ENCODE measurements at places on chromosomes 5 and 9. TPM values are rescaled to one million over a fixed set of nuclear protein-coding genes. Genes with fewer than 3 reads are reported as not detected.

DNA sequence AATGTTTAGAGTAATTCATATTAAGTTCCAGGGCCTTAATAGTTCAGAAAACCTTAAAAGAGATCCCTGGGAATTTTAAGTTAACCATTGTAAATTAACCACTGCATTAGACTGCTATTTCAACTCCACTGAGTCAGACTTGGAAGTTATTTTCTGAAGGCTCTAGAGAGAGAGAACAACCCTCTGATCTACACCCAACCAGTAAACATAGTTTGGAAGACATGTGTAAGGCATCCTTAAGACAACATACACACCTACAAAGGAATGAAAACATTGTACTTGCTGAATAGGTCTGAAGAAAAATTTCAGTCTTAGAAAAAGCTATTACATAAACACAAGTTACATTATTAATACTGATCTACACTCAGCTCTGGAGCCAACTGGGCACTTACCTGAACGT is 158.2 kb upstream of the FST start:
- DNase-seq = no peak

DNA sequence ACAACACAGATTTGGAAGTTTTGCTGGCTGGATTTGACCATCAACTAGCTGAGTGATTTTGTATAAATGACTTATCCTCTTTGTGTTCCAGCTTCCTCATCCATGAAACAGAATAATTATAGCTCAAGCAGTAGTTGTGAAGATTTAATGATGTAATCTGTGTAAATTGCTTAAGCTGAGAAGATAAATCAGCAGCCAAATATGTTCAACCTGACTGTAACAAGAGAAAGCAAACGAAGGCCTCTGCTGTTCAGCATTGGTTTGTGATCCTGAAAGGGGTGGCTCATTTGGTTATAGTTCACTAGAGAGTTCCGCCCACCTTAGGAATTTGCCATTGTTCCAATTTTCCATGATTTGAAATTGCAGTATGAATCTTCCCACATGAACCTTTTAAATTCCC is 75.7 kb upstream of the CCDC112 start:
- DNase-seq = peak; percentile 82

DNA sequence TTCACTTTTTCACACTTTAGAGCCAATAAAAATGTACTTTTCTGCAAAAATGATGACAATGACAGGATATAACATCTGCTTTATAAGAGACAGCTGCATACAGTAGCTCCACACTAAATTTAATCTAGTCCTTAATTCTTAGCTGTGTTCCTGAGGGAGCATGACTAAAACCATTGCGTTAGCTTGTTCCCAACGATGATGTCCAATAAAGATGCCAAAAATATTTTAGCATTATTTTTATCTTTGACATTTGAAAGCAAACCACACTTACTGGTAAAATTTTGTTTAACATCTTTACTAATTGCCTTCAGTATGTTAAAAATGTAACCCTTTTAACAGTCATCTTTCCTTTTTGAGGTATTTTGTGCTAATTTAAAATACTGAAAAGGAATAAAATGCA is 382.7 kb downstream of the CHSY3 start:
- DNase-seq = no peak

- DNase-seq = no peak
Measured at GRCh38 chr5:135986891-135987401, 32.2 kb upstream of the LECT2 start.

DNA sequence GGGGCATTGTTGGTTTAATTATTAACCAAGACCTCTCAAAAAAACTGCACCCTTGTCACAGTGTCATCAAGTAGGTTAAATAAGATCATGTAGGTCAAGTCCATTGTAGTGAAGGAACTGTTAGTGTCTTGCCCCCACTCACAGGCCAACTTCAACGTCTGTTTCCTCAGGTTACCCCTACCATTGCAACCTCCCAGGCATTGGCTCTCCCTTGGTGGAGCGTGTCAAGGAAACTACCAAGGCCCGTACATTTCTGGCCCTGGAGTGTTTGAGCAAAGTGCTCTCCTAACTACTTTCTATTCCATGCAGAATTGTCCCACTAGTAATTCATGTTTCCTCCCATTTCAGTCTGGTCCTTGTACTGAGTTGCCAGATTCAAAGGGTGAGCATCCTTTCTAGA is 167.5 kb downstream of the MEF2C start:
- no peak for DNase-seq

- DNase-seq = no peak
Measured at GRCh38 chr5:181173027-181173419, 25.6 kb downstream of the OR2V2 start.

DNA sequence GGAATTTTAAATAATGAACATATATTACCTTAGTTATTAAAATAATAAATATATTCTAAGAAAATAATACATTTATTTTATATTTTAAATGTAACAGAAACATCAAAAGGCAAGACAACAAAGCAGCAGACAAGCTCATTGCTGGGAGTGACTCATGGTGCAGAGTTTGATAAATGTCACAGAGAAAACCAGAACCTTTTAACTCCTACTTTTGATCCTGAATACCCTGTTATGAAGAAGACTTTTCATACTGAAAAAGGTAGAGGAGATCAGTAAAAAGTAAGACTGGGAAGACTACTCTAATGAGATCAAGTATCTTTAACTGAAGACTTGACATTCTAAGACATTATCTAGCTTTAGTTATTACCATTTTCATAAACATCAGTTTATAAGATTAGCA is 99.0 kb upstream of the GNA14 start:
- no peak for DNase-seq

DNA sequence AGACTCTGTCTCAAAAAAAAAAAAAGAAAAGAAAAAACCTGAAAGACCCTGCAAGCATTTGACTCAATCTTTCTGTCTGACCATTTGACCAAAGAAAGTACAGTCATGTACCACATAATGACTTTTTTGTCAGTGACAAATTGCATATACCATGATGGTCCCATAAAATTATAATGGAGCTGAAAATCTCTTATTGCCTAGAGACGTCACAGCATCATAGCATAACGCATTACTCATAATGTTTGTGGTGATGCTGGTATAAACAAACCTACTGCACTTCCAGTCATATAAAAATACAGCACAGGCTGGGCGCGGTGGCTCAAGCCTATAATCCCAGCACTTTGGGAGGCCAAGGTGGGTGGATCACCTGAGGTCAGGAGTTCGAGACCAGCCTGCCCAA is 10.5 kb downstream of the ECM2 start:
- DNase-seq = no peak

- DNase-seq = no peak
Measured at GRCh38 chr9:84001621-84002020, 21.0 kb downstream of the RMI1 start.

GRCh38 chr5:164376843-164377242 is 871.4 kb downstream of the MAT2B start:
- DNase-seq = no peak

- no peak for DNase-seq
Measured at GRCh38 chr5:167843881-167844572, 447.4 kb upstream of the WWC1 start.

- DNase-seq = no peak
Measured at GRCh38 chr5:167064198-167064776, 1227.2 kb upstream of the WWC1 start.

DNA sequence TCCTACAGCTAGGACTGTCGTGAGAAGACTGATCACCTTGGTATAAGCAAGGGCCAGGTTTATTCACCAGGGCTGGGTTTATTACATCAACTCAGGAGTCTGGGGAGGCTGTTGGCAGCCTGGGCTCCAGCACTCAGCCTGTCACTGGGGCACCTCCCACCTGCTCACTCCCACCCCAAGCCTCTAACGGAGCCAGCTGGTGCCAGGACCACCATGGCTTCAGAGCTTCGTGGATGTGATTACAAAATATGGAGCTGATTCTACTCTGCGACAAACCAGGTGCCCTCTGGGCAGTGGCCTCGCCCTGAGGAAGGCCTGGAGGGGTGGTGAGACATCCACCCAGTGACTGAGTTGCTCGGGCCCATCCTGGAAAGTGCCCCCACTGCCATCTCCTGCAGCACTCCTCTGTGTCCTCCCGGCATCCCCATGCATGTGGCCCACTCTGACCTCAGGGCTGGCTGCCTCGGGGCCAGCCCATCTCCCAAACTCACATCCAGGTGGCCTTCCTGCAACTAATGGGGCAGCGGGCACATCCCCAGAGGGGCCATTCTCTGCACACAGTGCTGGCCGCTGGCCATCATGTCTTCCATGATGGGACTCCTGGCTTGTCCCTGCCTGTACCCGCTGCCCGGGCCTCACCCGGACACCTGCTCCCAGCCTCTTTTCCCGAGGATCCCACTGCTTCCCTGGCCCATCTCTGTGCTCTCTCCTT is 49.6 kb downstream of the SECISBP2 start:
- DNase-seq = no peak

DNA sequence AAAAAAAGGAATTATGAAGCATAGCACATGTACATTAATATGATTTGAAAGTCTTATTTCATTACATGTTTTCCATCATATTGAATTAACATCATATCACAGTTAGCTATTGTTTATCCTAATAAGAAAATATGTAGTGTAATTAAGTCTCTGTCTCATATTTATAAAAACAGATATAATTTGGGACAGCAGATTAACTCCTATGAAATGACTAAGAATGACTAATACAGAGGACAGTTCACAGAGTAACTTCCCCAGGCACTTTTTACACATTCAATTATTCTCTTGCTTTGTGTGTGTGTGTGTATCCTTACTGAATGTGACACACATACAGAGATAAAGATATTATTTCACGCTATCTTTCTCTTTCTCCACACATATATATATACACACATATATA is 2400.9 kb upstream of the C9orf72 start:
- no peak for DNase-seq

DNA sequence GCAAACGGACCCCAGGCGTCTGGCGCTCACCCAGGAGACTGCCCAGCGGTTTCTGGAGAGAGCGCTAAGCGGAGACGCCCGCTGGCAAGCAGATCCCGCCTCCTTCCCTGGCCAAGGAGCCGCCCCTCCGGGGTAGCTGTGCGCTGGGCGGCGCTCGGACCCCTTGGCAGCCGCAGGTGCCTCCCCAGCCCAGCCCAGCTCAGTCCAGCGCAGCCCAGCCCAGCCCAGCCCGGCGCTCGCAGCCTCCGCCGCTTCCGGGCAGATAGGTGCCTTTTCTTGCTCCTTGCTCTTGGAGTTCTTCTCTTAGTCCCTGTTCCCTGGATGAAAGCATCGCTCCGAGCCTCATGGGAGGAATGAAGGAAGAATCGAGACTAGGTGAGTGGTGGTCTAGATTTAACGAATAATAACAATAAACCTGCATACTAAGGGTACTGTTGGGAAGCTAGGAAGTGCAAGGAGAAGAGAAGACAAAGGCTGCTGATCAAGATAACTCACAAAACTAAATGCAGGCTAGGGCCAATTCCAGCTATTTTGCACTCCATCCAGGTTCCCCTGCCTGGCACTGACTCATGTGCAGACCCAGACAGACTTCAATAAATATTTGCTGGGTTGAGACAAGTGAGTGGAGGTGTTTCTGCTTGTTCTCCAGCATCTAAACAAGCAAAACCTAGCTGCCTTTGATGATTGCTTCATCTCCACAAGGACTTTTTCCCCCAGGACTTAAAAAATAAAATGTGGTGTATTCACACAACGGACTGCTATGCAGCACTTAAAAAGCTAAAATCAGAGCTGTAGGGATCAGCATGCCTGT is at the start of gene STK32A:
Gene STK32A, plus strand, starts transcription at position 202 of the 811 bp plus-strand sequence. CDS start 4,609 bp downstream, outside the sequence.
- no peak for DNase-seq

- no peak for DNase-seq
Measured at GRCh38 chr9:114896344-114896743, 34.0 kb downstream of the TNFSF8 start.

- no peak for DNase-seq
Measured at GRCh38 chr9:129401623-129402370, 219.1 kb downstream of the C9orf50 start.

- DNase-seq = no peak
Measured at GRCh38 chr5:33231214-33231710, 209.5 kb upstream of the TARS1 start.

- no peak for DNase-seq
Measured at GRCh38 chr5:11385901-11386293, 518.3 kb downstream of the CTNND2 start.

GRCh38 chr5:53779541-53779981 is 219.1 kb downstream of the NDUFS4 start:
- peak; percentile 52 for DNase-seq

DNA sequence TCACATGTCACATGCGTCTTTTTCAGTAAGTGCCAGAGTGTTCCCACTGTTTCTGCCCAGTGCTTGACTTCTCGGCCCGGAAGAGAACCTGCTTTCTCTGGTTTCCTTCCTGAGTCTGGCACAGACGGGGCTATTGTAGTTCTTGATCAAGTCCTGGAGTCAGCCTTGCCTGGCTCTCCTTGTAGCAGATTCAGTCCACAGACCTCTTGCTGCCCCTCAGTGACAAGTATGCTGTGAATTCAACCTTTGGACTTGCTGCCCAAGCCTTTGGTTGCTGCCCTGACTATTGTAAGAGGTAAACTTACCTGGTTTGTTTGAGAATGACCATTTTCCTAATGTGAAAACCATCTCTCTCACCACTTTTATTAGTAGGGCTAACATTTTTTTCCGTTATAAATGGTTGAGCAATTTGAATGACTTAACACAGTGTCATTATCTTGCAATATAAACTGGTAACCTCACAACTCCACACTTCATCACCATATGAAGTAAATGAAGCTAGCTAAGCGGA is 24.7 kb downstream of the ZBTB34 start:
- peak; percentile 31 for DNase-seq

DNA sequence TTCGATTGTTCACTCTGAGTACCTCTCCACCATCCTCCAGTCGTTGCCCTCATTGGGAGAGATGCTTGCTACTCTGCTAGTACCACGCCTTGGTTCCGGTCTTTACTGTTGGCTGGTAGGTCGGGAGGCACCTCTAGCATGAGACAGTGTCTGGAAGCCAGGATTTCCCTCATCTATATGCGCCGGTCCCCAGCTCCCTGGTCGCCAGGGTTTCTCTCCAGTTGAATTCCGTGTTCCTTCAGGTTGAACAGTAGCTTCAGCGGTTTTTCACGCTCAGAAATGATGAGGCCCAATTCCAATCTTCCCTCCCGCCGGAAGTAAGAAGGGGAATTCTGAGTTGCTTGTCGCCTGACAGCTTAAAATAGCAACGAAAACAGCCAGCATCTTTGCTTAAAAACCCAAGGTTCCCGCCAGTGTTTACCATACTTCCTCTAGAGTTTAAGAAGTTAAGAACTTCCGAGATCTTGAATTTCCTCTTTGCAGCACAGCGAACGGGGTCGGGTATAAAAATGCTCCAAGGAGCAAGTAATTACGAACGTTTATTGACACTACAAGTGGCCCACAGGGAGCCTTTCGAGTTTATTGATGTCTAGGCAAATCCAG is 1.3 kb upstream of the ST8SIA4 start:
- no peak for DNase-seq

- no peak for DNase-seq
Measured at GRCh38 chr9:76980566-76980965, 38.9 kb upstream of the FOXB2 start.

- no peak for DNase-seq
Measured at GRCh38 chr5:98578438-98578837, 195.0 kb upstream of the RGMB start.

The GMCL2 gene
- not detected for total RNA-seq

The PCDHGA2 gene
- 0.72 TPM for total RNA-seq

The FOCAD gene
- total RNA-seq = 32.7 TPM

The MOB3B gene
- 2.3 TPM for total RNA-seq

The EIF4EBP3 gene
- total RNA-seq = 2.8 TPM

The MSMP gene
- total RNA-seq = not detected

The NEUROG1 gene
- total RNA-seq = not detected

The ORM2 gene
- total RNA-seq = not detected

The TOPORS gene
- 18.5 TPM for total RNA-seq
